ENCODE measurements at places on chromosomes 16 and 17.

DNA sequence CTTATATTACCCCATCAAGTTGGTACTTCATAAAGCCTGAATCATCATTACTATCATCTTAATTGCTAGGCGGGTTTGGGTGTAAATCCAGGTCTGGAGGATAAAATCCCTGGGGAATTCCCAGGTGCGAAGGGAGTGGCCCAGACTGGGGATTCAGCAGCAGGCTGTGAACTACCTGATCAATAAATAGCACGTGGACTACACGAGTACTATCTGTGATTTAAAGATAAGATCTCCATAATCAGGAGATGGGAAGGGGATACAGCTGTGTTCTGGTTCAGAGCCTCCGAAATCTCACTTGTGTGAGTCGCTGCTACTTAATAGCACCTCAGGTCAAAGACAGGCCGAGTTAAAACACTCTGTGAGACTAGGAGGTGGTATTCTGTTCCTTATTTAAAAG, 512.6 kb upstream of the ZFHX3 start:
- no peak for DNase-seq

DNA sequence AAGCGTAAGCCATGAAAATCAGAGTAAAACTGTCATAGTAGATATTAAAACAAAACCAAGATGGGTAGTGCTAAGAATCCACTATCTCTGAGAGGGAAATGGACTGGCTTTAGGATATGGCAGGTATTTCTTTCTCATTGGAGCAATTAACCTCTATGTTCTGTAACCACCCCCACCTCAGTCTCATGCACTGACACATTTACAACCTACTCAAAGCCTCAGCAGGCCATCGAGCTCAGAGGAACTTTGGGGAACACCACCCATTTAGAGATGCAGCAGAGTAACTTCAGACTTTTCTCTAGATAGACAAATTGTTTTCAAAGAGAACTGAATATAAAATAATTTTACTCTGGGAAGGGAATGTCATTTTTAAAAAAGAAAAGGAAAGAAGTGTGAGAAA, 615.8 kb upstream of the ZFHX3 start:
- no peak for DNase-seq

- DNase-seq, result no peak
Observed at GRCh38 chr16:90040152-90041023, 21.1 kb upstream of the DBNDD1 start.

DNA sequence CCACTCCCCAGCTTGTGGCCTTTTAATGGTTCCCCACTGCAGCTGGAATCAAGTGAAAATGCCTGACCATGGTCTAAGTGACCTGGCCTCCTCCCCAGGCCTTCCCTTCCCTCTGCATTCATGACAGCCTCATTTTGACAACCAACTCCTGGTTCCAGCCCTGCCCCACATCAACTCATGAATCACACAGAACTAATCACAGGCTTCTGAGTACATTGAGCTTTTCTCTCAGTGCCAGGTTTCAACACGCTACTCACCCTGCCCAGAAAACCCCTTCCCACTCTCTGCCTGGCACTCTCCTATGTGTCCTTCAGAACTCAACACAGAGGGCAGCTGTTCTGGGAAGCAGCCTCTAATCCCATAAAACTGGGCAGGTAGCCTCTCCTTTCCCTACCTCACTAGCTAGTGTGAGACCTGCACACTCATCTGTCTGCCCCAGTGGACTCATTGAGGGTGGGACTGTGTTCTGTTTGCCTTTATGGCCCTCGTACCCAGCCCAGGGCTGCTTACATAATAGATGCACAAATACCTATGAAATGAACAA, 313.6 kb downstream of the GRIN2A start:
- DNase-seq, result no peak

- no peak for DNase-seq
Observed at GRCh38 chr17:67162771-67163170, 82.2 kb downstream of the HELZ start.

Data from choroid plexus epithelial cell (primary cell).